ENCODE measurements at places on chromosomes 16 and 17.
A peak's percentile ranks its signal among the peaks of the same experiment; 100 is the strongest.

DNA sequence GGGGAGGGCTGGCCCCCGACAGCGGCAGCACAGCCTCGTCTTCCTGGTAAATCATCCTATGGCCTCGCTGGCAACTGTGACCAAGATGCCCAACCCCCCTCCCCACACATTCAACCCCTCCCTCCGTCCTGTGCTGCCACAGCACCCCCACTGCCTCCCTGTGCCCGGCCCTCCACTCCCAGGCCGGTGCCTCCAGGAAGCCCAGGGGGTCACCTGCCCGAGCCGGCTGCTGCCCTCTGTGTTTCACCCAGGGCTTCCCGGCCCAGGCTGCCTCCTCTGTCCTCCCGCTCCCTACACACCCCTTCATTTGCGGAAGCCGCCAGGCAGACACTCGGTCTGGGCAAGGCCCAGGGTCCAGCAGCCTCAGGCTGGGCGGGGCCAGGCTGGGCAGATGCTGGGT, 188.6 kb downstream of the RBFOX3 start:
- DNase-seq: no peak

DNA sequence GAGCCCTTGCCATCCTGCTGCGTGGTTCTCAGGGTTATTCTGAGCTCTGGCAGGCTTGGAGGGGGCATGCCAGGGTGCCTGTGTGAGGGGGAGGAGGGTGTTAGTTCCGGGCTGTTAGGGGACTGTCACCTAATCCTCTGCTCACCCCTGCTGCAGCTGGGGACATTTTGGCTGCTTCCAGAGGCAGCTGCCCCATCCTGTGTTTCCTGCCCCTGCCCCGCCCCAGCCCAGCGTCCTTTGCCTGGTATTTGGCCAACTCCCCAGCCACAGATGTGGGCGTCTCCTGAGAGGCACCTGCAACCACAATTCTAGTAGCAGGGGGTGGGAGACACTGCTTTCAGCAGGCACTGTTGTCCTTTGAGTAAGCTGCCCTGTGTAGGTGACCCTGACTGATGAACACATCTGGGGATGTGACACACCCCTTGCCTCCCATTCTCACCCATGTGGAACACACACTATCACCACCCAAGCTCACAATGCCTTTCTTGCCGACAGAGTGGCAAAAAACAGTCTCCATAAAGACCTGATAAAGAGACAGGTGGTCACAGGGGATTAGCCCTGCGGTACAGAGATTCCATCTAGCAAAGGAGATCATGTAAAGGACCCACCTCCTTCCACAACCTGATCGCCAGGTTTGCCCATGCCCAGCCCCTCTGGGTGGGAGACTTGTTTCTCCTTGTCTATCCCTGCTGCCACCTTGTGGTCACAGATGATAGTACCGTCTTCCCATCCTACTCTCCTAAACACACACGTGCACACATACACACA, at the start of gene CHRNE:
Gene CHRNE, minus strand, starts transcription at position 48 of the 768 bp plus-strand sequence. Its CDS starts 35 bp downstream, at position 13.
- DNase-seq: peak; percentile 71

DNA sequence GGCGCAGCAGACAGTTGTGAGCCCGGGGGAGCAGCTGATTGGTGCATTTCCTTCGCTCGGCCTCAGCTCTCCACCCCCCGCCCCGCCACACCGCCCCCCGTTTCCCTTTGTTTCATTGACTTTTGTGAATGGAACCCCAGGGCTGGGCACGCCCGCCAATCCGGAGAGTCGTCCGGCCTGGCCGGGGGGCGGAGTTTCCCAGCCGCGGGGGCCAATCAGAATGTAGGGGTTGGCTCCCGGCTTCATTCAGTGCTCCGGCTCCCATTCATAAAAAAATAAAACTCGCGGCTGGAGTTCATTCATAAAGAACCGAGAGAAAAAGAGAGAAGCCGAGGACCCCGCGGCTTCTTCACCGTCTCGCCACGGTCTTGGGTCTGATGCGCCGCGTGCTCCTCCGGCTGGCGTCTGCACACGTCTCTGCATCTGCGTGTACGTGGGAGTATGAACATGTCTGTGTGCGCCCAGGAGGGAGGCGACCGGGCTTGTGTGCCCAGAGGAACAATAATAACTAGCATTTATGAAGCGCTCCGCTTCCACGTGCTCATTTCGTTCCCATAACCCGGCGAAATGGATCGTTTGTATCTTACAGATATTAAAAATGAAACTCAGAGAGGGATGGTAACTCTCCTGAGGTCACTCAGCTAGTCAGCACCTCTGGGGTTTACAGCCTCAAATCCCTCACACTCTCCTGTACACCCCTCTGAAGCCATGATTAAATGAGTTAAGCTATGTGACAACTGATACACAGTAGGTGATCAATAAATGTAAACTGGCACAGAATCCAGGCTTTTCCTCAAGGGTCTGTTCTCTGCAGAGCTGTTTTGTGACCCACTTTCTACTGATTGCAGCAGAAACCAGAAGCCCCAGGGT, at the start of gene ETV4:
Gene ETV4, minus strand, starts transcription at position 22 of the 870 bp plus-strand sequence. CDS start 723 bp downstream, outside the sequence.
- peak; percentile 86 for DNase-seq

DNA sequence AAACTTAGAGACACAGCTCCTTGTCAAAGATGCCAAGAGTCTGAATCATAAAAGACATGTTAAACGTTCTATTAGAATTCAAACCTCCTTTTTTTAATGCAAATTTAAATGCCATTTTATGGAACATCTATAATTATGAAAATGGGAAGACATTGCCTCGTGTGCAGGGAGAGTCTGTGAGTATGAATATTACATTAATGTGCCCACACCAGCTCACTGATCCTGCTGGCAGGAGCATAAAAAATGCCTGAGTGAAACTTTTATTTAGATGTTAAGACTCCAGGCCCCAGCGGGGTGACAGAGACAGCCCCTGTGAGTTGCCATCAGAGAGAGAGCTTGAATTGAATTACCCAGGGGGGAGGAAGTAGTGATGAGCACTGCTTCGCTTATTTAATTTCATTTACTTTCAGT, 84.8 kb downstream of the SNX11 start:
- no peak for DNase-seq

DNA sequence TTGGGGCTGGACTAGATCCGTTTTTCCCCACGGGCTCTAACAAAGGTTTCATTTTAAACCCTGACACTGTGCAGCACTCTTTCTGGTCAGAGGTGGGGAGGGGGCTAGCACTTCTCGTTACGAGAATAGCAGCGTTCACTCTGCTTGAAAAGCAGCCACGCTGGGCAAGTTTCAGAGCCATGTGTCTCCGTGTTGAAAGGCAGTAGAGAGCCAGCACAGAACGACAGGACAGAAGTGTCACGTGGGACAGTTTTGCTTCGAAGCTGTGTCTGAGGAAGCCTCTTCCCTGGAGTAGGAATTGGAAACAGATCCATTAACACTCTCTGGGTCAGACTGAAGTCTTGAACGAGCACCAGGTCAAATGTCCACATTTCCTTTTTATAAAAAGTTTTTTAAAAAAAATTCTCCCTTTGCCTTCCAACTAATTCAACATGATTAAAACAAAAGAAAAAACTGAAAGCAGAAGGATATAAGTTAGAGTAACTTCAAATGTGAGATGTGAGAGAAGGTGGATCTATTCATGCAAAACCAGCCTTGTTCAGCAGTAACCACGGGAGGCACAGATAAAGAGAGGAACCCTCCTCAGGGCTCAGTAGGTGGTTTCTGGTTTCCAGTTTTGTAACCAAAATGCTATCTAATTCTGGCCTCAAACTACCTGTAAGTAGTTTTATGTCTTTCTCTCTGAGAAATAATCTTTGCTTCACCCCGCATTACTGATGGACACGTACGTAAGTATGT, 65.0 kb downstream of the SMG6 start:
- DNase-seq: peak; percentile 48

DNA sequence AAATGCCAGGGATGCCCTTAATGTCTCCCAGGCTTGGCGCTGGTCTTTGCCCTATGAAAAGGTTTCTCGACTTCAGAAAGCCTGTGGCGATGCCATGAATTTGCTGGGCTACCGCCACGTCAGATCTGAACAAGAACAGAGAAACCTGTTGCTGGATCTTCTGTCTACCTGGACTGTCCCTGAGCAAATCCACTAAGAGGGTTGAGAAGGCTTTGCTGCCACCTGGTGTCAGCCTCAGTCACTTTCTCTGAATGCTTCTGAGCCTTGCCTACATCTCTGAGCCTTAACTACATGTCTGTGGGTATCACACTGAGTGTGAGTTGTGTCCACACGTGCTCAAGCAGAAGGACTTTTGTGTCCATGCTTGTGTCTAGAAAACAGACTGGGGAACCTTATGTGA, 11.4 kb downstream of the CHST4 start:
- DNase-seq: peak; percentile 12

GRCh38 chr16:8585857-8586256, 4.5 kb downstream of the TMEM114 start:
- DNase-seq: no peak

DNA sequence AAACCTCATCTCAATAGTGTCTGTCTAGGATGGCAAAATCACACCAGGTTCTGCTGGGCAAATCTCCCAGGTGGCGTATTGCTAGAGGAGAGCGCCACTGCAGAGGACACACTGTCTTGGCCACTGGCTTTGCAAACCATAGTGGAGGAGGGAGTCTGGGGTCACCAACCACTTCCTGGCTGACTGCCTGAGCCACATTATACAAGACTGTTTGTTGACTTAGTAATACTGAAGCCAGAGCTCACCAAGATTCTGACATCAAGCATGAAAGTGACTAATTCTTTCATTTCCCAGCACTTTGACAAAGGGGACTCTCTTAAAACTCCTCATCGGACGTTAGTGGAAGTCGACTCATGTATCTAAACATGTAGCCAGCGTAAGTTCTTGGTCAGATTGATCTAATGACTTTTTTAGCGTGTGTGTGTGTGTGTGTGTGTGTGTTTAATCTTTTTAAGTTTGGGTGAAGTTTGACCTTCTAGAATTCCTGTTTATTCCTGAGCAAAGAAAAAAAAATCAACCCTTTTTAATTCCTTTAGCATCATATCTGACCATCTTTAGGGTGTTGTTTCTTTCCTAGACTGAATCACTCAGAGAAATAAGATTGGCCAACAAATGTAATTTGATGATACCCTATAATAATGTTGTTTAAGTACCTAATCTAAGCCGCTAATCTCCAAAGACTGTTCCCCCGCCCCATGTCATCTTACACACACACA, 13.7 kb downstream of the PITPNC1 start:
- DNase-seq: peak; percentile 57

- no peak for DNase-seq
Measured at GRCh38 chr16:87305505-87306391, 11.4 kb downstream of the C16orf95 start.

- peak; percentile 71 for DNase-seq
Measured at GRCh38 chr16:85615852-85616606, 2.9 kb downstream of the GSE1 start.

- no peak for DNase-seq
Measured at GRCh38 chr16:68126395-68126794, 41.2 kb downstream of the NFATC3 start.

GRCh38 chr17:17739388-17740066, 58.3 kb downstream of the RAI1 start:
- peak; percentile 55 for DNase-seq

DNA sequence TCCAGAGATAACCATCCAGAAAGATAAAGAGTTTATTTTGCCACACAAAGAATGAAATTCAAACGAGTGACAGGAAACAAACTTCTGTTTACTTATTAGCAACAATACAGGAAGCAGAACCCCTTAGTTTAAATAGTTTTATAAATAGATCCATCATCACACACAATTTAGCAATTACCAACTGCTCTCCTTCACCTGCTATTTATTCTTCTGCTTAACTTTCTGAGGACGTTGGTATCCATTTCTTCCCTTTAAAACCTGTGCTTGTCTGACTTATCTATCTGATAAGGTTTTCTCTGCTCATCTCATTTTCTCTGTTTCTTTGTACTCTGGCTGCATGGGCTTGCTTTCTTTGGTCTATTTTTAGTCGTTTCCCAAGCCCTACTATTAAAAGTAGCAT, 4.3 kb upstream of the ADAMTS18 start:
- no peak for DNase-seq
